AG10803 (cell line): ENCODE measurements at places on chromosomes 5 and 9.

GRCh38 chr9:38008168-38009034, 60.6 kb downstream of the SHB start:
- peak; percentile 86 for DNase-seq

GRCh38 chr9:12670006-12670405, 23.2 kb upstream of the TYRP1 start:
- no peak for DNase-seq

- DNase-seq, result peak; percentile 44
These were observed 424.1 kb upstream of the KIF2A start for GRCh38 chr5:61881821-61882487.

- peak; percentile 31 for DNase-seq
These were observed 661.6 kb upstream of the C9orf72 start for GRCh38 chr9:28234894-28235277.

- no peak for DNase-seq
These were observed 1.8 kb upstream of the SLC25A51 start for GRCh38 chr9:37905776-37906175.

GRCh38 chr9:79693750-79694149, 122.0 kb downstream of the TLE4 start:
- no peak for DNase-seq

GRCh38 chr9:119368681-119369581, at the start of gene BRINP1:
Gene BRINP1, minus strand, starts transcription at chr9:119369435. Its CDS starts 56,080 bp downstream, at chr9:119313355.
- peak; percentile 19 for DNase-seq

GRCh38 chr9:86434039-86434726, 80.0 kb upstream of the TUT7 start:
- peak; percentile 84 for DNase-seq

DNA sequence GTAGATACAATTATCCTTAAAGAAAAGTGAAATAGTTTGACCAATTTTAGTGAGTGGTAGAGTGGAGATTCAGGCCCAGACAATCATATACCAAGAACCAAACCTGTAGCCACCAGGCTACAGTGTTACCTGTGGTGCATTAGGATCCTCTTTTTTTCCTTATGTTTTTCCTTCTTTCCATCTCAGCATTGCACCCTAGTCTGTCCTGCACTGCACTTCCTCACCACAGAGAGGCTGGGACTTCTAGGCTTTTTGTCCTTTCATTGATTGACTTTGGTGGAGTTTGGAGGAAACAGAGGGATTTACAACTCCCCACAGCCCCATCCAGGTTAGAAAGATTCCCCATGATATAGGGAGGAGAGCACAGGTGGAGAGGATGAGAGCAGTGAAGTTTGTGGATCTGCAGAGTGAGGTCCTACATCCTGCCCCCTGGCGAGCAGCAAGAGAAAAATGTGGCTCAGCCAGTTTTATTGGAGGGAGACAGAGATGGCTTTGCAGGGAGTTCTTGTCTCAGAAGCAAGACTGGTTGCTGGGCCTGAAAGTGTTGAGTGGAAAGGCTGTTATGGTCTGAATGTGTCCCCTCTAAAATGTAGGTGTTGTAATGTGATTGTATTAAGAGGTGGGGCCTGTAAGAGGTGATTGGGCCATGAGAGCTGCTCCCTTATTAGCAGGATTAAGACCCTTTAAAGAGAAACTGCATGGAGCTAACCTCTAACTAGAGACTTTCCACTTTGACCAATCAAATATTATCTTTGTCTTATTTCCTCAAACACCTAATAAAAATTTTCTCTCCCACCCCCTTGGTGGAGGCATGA, 36.2 kb downstream of the KIF4B start:
- DNase-seq, result no peak

DNA sequence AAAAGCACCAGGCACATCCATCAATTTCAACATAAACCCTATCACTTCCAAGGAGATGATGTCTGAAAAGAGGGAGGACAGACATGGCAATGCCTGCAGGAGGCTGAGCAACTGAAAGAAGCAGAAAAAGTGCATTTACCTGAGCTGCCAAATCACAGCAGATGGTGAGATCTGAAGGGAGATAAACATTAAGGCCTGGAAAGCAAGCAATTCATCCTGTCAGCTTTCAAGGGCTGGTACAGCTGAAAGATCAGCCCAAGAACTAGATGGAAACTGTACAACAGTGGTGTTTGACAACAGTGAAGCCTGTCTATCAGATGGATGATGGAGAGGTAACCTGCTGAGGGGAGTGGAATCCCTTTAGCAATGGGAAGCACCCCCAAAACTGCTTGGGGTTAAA, 433.2 kb upstream of the ZNF608 start:
- DNase-seq, result no peak

DNA sequence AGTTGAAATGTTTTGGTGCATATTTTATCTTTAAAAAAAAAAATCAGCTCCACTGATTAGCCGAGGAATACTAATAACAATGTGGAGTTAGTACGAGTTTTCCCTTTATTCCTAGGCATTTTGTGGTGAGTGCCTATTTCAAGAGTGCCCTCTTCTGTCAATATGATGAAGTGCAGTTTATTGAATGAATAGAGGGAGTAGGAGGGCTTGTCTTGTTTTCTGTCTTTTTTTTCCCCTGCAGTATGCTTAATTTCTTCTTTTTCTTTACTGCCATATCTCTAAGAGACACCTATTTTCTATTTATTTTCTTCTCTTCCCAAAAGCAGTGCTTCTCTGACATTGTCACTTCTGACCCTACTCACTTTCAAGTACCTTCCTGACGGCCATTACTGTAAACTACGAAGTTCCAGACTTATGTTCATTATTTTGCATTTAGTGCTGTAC, 169.6 kb upstream of the PITX1 start:
- DNase-seq, result no peak

GRCh38 chr9:135919318-135919890, 12.1 kb upstream of the CAMSAP1 start:
- no peak for DNase-seq

- DNase-seq, result peak; percentile 76
These were observed 204.5 kb downstream of the DENND1A start for GRCh38 chr9:123725389-123725788.

DNA sequence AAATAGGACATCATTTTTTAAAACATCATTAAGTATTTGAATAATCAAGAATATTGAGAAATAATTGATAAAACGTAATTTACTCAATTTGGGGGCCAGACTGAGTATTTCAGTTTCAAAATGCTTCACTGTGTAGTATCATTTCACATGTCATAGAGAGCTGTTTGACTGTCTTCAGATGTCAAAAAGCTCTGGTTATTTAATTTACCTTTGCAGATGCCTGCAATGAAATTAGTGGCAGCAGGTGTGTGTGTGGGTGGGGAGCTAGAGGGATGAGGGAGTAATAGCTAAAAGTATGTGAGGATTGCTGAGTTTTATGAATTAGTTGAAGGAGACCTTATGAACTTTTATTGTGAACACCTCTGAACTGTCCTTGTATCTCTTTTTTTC, 567.2 kb upstream of the MEF2C start:
- DNase-seq, result no peak

GRCh38 chr9:119639287-119639955, 270.2 kb upstream of the BRINP1 start:
- DNase-seq, result peak; percentile 20

DNA sequence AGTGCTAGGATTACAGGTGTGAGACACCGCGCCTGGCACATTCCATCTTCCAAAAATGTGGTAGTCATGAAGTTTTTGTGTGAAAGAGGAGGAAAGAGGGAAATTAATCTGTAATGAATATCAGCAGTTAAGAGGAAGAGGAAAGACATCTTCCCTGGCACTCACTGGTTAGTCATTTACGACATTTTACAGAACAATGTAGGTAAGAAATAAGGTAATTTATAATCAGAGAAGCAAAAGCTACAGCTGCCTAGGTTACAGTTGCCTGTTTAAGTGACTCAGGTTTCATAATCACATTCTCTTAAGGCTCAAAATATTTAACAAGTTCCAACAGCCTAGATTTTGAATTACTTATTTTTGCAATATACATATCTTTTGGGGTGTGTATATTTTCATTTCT, 26.9 kb downstream of the CNOT6 start:
- DNase-seq, result peak; percentile 12

- peak; percentile 86 for DNase-seq
These were observed 75.1 kb downstream of the FGF18 start for GRCh38 chr5:171494452-171495121.

GRCh38 chr5:71601222-71602026, 14.3 kb downstream of the MCCC2 start:
- DNase-seq, result peak; percentile 86

GRCh38 chr5:9766581-9766980, 136.4 kb upstream of the TAS2R1 start:
- DNase-seq, result peak; percentile 34

DNA sequence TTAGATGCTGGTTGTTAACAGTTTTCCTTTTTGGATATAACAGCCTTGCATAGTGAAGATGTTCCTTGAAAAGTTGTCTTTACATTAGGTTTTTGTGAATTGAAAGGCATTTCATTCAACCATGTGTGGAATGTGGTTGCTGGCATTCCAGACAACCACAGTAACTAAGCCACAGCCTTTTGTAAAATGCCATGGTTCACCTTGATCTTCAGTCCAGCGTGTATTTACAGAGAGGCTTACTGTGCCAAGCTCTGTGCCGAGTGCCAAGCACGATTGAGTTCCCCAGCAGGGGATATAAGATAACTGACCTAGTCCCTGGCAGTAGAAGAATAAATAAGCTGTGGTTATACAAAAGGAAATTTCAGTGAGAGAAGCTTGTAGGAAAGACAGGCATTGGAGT, 4.9 kb downstream of the EXOSC2 start:
- peak; percentile 65 for DNase-seq

DNA sequence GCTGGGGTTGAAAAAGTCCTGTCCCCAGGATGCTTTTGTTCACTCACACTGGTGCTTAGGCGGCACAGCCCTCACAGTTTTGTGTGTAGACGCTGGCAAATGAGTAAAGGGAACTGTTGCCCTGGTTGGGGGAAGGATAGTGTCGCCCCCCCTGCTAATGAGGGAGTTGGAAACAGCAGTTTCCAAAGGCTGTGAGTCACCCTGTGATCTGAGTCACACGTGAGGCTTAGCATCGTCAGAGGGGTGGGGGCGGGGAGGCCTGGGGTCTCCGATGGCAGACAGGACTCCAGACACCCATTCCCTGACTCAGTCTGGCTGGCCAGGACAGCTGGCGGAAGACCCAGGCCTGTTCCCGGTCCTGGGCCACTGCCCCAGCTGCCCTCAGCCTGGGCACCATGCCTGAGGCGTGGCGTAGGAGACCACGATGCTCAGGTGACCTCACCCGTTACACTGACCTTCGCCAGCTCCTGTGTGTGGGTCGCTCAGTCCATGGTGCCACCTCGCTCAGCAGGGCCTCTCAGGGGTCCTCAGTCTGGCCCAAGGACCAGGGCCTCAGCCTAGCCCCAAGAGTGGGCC, 2.9 kb downstream of the DNAJB5 start:
- peak; percentile 78 for DNase-seq

DNA sequence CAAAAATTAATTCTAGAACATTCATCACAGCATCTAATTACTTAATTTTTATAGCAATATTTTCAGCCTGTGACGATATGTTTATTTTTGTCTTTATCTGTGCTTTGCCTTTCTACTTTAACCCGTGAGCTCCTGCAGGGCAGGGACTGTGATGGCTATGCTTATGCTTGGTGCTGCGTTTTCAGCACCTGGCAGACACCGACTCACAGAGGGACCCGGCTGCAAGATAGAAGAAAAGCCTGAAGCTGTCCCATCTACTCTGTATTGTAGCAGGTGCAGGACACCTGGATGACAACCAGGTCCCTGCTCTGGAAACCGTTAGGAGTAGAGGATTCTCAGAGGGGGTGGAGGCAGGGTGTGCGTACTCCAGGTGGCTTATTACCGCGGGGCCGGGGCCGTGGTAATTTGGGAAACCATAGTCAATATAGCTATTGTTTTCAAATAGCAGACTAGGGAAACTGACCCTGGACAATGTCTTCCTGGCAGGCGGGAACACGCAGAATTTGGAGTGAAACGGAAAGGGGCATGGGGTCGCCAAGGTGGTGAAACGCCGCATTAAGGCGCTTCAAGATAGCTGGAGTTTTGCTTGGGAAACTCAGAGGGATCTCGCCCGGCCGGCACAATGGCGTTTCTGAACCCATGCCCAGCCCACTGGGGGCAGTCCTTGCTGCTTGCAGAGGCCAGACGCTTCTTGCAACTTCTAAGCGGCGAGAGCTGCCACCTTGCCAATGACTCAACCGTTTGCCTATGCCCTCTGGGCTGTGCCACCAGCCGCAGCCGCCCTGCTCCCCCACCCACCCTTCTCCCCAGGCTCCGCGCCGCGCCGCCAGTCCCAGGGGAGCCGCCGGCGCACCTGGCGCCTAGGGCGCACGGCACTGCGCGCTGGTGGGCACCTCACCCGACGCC, 140.1 kb upstream of the PALM2AKAP2 start:
- DNase-seq, result peak; percentile 16

DNA sequence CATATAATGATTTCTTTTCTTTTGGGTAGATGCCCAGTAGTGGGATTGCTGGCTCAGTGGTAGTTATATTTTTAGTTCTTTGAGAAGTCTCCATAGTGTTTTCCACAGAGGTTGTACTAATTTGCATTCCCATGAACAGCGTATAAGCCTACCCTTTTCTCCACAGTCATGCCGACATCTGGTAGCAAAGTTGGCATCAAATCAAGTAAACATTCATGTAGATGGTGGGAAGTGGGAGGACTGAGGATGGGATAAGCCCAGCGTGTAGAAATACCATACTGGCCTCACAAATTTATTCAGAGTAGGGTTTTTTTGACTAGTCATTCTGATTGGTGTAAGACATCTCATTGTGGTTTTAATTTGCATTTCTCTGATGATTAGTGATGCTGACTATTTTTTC, 115.4 kb downstream of the EGFLAM start:
- peak; percentile 10 for DNase-seq

GRCh38 chr9:14296495-14297113, 17.3 kb downstream of the NFIB start:
- DNase-seq, result no peak

GRCh38 chr9:113577525-113578261, 114.2 kb downstream of the RGS3 start:
- peak; percentile 77 for DNase-seq

- no peak for DNase-seq
These were observed 3.6 kb upstream of the CPEB4 start for GRCh38 chr5:173884402-173885053.

- DNase-seq, result no peak
These were observed 7.0 kb upstream of the IL3 start for GRCh38 chr5:132053483-132053882.

DNA sequence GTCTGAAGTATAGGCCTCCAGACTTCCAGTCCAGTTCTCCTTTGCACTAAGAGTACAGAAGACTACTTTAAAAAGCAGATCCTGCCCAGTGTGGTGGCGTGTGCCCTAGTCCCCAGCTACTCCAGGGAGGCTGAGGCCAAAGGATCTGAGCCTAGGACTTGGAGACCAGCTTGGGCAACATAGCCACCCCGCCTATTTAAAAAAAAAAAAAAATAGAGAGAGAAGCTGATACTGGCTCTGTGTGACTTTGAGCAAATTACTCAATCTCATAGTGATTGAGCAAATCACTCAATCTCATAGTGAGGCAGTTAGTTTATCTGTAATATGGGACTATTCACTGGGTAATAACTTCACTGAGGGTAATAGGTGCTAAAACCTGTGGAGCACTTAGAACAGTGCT, 43.6 kb upstream of the KDM4C start:
- DNase-seq, result no peak

GRCh38 chr5:56305001-56305950, 72.1 kb upstream of the ANKRD55 start:
- DNase-seq, result peak; percentile 62

GRCh38 chr5:136781464-136781863, 416.1 kb upstream of the TRPC7 start:
- peak; percentile 69 for DNase-seq

GRCh38 chr9:87386490-87387025, 111.1 kb upstream of the DAPK1 start:
- no peak for DNase-seq

GRCh38 chr9:35749515-35750255, 598 bp downstream of the RGP1 start:
- no peak for DNase-seq

- no peak for DNase-seq
These were observed 50.2 kb upstream of the CXCL14 start for GRCh38 chr5:135628771-135629563.
